ENCODE measurements at places on chromosomes 5 and 9.

DNA sequence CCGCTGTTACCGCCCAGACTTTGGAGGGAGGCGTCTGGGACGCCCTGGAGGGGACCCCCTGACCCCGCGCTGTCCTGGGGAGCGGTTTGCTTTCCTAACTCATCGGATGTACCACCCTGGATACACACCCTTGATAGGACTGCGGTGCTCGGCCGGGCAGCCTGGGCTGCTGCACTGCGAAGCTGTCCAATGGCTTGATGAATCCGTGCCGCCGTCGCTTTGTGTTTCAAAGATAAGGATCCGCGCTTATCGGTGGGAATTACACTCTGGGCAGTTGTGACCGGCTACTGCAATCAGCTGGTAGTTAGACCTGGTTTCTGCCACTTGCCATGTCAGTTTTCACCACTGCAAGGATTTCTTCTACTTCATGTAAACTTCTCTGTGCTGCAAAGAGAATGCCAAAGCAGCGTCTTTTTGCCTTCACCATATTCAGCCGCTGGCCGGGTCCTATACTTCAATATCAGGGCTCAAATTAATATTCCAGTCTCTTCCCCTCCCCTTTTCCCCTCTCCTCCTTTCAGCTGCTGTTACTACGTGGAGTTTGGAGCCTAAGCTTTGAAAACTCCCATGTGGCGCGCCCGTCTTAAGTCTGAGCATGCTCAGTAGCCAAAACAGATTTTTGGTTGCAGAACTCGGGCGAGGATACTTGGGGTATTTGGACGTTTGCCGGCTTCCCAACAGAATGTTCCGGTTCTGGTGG is 727 bp downstream of the SMAD5 start:
- DNase-seq = no peak

DNA sequence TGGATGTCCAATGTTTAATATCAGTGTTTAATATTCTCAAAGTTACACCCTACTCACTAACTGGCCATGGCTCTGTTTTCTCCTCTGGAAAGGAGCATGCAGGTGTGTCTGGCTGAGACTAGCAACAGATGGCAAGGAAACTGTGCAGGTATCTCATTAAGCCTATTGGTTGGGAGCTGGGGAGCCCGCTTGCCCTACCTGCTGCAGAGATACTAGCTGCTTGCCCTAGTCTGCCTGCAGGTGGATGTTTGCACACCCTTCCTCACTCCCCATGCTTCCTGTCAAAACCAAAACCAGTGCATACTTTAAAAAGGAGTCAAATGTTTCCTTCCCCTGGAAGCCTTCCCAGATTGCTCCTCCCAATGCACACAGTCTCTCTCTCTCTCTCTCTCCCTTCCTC is 228.3 kb upstream of the RASEF start:
- DNase-seq = no peak

DNA sequence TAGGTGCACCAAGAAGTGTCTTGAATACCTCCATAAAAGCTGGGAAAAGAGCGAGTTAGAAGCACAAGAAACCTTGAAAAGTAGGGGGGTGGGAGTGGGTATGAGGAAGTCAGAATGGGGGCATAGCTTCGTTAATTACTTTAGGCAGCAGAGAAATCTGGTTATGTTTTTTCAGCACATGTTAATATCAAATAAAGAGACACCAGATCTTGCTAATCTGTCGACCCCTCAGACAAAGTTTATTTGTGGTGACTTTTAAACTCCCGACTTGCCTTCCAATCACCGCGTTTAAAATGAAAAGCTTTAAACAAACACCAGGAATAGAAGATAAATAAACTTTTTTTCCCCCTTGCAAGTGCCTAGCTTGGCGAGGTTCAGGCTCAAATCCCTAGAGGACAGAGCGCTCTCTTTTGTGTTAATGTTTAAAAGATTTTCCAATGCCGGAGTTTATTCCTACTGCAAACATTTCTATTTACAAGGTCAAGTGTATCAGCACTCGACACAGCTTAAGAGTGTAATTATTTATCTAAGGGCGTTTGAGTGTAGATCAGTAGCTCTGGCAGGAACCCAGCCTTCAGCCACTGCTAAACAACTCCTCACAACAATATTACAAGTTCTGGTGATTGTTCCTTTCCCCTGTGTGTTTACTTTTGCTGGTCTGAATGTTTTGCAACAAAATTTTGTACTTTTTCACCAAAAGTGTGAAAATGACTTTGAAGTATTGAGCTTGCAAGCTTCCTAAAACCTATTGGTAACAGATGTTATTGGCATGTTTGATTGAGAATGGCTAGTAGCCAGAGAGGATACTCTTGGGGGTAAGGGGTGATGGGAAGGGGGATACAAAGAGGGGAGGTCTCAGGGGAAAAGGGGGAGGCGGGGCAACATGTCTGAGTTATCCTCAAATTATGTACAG is 3.8 kb downstream of the GAS1 start:
- DNase-seq = no peak

DNA sequence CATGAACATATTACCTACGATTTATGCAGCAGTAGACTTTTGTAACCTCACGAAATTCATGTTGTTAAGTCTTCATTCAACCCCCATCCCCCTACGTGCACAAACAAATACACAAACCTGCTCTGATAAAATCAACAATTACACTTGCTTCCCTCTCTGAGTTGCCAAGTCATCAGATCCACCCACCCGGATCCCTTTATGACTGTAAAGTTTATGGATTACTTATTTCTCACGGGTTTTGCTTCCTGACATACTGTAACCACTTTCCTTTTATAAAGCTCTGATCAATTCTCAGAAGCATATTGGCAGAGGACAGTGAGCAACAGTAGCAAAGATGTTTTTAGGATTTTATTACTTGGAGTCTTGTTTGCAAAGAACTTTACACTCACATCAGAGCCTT is 70.5 kb downstream of the MLLT3 start:
- DNase-seq = no peak
